Hepatocyte (in vitro differentiated cells): ENCODE measurements at places on chromosomes 5 and 9. TPM values are rescaled to one million over a fixed set of nuclear protein-coding genes. Genes with fewer than 3 reads are reported as not detected.

ARAP3 gene
- total RNA-seq = 4.9 and 5.1 TPM in 2 replicates

SH2D3C gene
- 0.23 and 0.96 TPM in 2 replicates for total RNA-seq

STPG3 gene
- not detected in 2 replicates for total RNA-seq

DNA sequence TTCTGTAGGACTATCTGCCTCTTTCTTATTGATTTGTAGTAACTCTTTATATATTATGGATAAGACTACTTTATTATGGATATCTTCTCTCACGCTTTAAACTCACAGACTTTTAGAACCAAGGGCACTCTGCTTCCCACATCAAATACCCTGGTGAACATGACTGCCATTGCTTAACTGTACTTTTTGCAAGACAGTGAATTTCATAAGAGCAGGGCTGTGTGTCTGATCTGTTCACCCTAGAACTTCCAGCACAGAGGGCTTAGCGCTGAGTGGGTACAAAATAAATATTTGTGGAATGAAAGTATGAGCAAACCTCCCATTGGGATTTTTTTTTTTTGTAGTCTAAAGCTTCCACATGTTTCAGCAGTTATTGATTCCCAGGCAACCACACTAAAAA is 84.8 kb downstream of the CFAP77 start:
- no peak for DNase-seq

- no peak for DNase-seq
Measured at GRCh38 chr5:10736354-10736753, 24.7 kb downstream of the DAP start.

- DNase-seq = no peak
Measured at GRCh38 chr9:107738789-107739188, 249.2 kb upstream of the KLF4 start.

- DNase-seq = no peak
Measured at GRCh38 chr5:154435226-154435625, 10.6 kb upstream of the SAP30L start.

- peak; percentile 64 for DNase-seq
Measured at GRCh38 chr9:124779368-124780059, 2.6 kb downstream of the OLFML2A start.

DNA sequence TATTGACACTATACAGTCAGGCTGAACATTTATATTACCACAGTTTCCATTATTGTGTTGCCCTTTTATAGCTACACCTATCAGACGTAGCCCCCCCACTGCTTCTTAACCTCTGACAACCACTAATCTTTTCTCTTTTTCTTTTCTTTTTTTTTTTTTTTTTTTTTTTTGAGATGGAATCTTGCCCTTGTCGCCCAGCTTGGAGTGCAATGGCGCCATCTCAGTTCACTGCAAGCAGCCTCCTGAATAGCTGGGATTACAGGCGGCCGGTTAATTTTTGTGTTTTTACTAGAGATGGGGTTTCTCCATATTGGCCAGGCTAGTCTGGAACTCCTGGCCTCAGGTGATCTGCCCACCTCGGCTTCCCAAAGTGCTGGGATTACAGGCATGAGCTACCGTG is 75.4 kb downstream of the UHRF2 start:
- no peak for DNase-seq

DNA sequence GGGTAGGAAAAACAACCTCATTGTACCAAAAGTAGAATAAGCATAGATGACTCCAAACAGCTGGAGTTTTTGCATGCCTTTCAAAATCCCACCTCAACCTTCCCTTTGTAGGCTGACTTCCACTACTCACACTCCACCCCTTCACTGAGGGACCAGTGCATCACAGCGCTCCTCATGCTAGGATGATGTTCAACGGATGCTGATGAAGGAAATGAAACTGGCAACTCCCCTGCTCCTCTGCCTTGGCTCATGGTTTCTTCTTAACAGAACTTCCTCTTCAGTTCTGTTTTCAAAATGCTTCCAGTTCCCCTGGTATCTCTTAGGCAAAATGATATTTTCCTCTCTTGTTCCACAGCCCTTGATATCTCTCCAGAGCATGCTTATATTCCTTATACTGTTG is 29.0 kb downstream of the LIFR start:
- no peak for DNase-seq

- DNase-seq = no peak
Measured at GRCh38 chr5:117072439-117072838, 497.8 kb upstream of the SEMA6A start.

- DNase-seq = no peak
Measured at GRCh38 chr5:4068171-4068570, 472.5 kb downstream of the IRX1 start.

GRCh38 chr9:96086936-96087571 is 211.6 kb downstream of the ERCC6L2 start:
- peak; percentile 56 for DNase-seq

- DNase-seq = no peak
Measured at GRCh38 chr9:110590816-110591215, 11.3 kb upstream of the SVEP1 start.
